ENCODE measurements at places on chromosomes 4 and X.

DNA sequence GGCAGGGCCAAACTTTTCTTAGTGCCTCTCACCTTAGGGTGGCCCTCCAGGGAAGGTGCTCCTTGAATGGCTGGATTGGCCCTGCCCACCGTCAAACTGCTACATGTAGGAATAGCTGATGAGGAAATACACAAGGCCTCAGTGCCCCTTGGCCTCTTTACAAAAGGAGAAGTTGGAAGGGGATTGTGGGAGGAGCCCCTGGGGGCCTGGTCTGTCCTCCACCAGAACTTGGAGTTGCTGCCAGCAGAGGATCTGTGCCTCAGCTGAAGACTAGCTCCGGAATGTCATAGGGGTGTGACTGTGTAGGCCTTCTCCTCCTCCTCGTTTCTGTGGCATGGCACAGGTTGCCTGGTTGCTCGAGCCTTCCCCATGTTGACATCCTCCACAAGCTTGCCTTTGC lies 142.7 kb downstream of the AMMECR1 start:
- no peak for DNase-seq

DNA sequence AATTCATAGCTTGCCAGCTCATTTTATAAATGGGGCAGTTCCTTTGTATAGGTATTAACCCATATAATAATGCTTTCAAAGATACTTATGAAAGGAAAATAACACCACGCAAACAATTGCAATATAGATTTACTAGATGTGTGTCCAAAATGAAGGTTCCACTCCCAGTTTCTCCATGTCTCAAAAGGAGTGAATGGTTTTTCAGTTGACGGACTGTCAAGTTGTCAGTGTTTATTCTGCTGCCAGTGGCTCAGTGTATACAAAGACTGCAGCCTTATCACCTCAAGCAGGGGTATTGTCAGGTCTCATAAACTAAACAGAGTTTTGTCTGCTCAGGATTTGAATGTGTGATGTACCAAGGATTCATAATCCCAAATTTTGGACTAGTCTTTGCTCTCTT lies 585.3 kb upstream of the ATOH1 start:
- no peak for DNase-seq

DNA sequence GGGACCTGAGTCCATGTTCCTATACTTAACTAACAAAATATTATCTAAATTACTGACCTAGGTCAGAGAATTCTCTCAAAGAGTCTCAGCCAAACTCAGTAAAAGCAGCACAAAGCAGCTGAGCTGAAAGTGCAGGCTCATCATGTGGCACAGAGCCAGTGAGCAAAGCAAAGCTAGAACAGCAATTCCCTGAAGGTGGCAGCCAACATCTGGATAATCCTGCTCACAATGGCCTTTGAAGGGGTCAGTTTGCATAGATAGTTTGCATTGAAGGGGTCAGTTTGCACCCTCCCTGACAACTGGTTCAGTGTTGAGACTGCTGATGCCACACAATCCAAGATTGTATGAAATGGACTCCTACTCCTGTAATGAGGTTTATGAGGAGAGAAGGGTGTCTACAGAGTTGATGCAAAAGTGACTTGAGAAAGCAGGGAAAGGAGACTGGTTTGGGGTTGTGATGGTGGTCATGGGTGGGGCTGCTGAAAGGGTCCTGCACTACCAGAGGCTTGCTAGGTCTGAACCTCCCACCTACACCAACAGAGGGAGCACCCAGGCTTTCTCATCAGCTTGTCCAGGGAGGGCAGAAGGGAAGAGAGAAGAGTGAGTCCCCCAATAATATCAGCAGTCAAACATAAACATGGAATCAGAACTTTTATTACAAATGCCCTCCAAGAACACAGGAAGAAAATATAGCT lies 39.7 kb downstream of the TRIM61 start:
- DNase-seq = no peak

GRCh38 chr4:4671774-4672349 lies 130.0 kb upstream of the STX18 start:
- DNase-seq = no peak

DNA sequence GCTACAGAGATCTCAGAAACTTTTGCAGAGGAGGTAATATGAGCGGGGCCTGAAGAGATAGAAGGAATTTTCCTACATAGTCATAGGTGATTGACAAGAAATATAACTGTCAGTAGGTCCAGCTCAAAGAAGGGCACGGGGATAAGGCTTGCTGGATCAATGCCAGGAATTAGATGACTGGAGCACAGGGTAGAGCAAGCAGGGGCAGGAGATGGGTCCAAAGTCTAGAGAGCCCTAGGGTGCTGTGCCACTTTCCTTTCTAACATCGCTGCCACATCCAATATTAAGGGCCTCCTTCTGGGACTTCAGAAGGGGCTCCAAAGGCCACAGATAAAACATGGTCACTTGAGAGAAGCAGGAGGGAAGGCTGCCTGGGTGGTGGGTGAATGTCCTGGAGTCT lies 402.2 kb downstream of the MID1IP1 start:
- DNase-seq = no peak

- DNase-seq = no peak
Measured at GRCh38 chr4:169604131-169604900, 8.1 kb downstream of the NEK1 start.

- DNase-seq = no peak
Measured at GRCh38 chr4:2289311-2289954, 27.5 kb upstream of the MXD4 start.

DNA sequence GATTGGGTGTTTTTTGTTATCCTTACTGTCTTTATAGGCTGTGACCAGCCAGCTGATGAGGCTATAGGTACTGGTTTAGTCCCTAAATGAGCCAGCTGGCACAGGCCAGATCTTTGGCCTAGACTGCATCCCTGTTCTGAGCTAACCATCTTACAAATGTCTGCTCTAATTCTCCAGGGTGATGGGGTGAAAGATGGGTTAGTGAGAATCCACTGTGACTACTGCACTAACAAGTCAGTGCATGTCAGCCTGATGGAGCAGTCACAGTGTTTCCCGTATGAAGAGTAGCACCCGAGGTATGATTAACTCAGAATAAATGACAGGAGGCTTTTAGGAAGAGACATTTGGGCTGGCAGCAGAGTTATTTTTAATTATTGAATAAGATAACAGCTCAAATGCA lies 181.0 kb downstream of the DCTD start:
- DNase-seq = no peak

DNA sequence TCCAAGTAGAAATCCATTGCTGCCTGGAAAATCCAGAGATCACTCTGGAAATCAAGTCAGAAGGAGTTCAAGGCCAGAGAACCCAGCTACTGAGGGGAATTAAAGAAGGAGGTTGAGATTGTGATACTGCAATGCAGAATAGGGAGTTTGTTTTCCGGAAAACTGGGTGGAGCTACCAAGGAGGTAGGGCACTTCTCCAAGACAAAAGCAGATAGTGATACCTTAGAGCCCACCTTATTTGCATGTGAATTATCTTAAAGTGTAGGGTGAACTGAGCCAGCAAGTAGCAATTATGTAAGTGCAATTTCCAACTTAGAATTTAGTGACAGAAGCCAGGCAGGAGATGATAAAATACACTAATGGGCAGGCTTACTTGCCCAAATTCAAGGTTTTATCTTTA lies 178.9 kb downstream of the MID1 start:
- DNase-seq = no peak

GRCh38 chr4:171473155-171473554 lies 340.0 kb upstream of the GALNTL6 start:
- DNase-seq = no peak

GRCh38 chrX:43551590-43551989 lies 104.5 kb upstream of the MAOA start:
- no peak for DNase-seq

DNA sequence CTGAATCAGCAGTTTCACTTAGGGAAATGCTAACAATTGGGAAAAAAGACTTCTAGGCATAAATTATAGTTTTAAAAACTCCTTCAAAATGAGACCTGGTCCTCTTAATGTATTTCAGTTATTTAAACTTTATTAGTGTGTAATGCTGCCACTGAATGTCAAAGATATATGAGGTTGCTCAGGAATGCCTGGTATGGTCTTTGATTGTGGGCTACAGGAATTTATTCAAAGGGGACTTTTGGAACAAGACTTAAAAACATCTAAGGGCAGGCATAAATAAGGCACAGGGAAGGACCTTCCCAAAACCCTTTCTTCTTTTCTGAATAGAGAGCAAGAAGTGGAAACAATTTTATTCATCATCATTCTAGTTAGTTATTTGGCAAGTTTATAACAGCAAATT lies 439.1 kb downstream of the TLL1 start:
- DNase-seq = no peak

- DNase-seq = peak; percentile 12
Measured at GRCh38 chr4:25913056-25913850, 767 bp upstream of the SMIM20 start.

GRCh38 chr4:2457481-2458295 lies 11.2 kb upstream of the RNF4 start:
- no peak for DNase-seq

- DNase-seq = no peak
Measured at GRCh38 chr4:17712166-17712565, 69.3 kb downstream of the FAM184B start.

- no peak for DNase-seq
Measured at GRCh38 chr4:7903791-7904516, 35.7 kb downstream of the AFAP1 start.

DNA sequence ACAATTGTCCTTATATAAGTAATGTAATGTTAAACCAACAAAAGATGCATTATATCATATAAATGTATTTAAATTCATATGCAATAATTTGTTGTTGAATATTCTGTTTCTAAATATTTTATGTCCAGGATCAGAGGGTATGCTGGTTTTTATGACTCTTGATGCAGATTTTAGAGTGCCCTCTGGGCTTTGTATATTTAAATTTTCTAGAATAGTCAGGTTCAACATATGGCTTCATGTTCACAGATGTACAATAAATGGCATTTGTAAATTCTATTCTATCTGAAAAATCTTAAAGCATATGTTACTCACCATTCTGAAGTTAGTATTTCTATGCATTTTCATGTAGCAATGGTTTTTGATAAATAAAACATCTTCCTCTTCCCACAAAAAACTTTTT lies 1555.4 kb downstream of the PCDH18 start:
- DNase-seq = no peak
